ENCODE measurements at places on chromosomes 3 and 15.

- DNase-seq: no peak
Measured at GRCh38 chr3:47405820-47406761, 25.3 kb downstream of the PTPN23 start.

GRCh38 chr15:70669006-70669602 lies 94.3 kb downstream of the UACA start:
- DNase-seq: no peak

DNA sequence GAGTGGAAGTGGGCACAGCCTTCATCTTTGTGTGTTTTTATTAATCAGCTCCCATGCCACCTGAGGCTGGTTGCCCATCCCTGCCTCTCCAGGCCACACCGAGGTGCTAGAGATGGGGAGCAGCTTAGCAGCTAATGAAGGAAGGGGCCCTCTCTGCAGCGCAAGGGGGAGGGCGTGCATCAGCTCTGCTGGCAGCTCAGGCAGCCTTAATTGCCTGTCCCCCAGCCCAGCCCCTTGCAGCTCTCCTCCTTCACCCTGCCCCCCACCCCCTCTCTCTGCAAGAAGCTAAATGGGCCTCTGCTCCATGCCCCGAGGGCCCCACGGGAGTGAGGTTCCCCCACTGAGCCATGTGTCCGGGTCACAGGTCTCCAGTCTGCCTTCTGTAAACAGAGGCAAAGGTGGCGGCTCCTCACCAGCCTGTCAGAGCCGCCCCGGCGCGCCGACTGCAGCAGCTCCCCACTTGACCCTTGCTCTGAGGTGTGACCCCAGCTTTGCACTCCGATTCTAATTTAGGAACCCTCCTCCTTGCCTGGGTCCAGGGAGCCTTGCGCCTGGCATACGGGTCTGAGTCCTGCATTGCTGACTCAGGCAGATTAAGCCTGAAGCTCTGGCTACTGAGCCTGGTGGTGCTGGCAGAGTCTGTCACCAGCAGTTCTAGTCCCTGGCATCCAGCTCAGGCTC lies 27.9 kb upstream of the NTRK3 start:
- DNase-seq: no peak

GRCh38 chr3:138818185-138818860 lies 16.4 kb downstream of the PIK3CB start:
- no peak for DNase-seq

- no peak for DNase-seq
Measured at GRCh38 chr3:106850437-106850836, 526.8 kb upstream of the CCDC54 start.

DNA sequence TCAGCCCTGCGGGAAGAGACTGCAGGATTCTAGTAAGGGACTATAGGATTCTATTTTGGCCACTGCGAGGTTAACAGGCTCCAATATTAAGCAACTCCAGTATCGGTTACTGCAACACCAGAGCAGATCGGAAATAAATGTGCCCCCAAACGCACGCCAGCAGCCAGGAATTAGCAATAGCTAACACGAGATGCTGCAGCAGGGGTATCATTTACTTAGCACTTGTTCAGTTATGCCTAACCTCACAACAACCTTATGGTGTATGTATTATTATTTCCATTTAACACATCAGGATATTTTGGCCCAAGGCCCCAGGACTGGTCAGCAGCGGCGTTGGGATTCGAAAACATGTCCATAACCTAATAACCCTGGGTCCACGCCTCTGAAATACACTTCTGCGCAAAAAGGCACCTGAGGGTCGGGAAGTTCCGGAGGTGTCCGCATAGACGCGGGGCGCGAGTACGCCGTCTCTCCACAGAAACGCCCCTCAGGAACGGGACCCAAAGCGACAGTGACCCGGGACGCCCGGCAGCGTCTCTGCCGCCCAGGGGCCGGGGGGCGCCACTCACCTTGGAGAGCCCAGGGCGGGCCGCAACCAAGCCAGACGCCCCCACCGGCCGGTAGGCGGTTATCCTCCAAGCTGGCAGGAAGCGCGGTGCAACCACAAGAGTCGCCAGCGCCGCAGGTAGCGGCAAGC lies 681 bp downstream of the PIK3CB start:
- no peak for DNase-seq

GRCh38 chr3:37024092-37024491 lies 30.8 kb downstream of the MLH1 start:
- DNase-seq: no peak

DNA sequence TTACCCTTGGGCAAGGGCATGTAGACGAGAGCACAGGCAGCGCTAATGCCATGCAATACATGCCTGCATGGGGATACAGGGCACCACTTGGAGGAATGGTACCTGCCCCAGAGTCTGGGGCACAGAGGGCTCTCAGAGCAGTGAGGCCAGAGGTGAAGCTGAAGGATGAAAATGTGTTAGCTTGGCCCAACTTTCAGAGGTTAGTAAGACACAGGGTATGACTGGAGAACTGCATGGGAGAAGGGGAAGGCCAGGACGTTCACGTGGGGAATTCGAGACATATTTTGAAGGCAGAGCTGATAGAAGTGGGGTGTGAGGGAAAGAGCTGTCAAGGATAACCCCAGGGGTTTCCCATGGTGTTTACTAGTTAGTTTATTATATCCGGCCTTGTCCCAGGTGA lies 19.6 kb downstream of the CSRNP1 start:
- no peak for DNase-seq

GRCh38 chr15:85547386-85547785 lies 167.0 kb downstream of the AKAP13 start:
- no peak for DNase-seq

DNA sequence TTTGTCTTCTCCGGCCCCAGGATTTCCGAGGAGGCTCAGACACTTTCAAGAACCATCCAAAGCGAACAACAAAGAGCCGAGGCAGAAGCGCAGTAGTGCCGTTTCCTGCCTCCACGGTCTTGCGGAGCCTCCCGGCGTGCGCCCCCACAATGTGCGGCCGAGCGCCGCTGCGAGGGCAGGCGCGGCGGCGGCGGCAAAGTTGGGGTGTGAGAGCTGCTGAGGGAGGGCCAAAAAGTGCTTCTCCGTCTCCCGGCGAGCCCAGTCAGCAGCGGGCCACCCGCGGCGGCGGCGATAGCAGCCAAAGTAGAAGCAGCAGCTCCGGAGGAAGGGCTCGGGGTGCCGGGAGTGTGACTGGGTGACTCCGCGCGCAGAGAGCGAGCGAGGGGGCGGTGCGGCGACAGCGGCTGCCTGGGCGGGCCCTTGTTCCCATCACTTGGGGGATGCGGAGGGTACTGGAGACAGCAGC lies 749.1 kb downstream of the ROBO1 start:
- DNase-seq: peak; percentile 18

- peak; percentile 44 for DNase-seq
Measured at GRCh38 chr3:48013288-48013980, 2.8 kb downstream of the MAP4 start.

- no peak for DNase-seq
Measured at GRCh38 chr3:196603683-196604082, 35.2 kb downstream of the FBXO45 start.

GRCh38 chr15:98899272-98900021 lies 108.1 kb downstream of the PGPEP1L start:
- DNase-seq: peak; percentile 20

DNA sequence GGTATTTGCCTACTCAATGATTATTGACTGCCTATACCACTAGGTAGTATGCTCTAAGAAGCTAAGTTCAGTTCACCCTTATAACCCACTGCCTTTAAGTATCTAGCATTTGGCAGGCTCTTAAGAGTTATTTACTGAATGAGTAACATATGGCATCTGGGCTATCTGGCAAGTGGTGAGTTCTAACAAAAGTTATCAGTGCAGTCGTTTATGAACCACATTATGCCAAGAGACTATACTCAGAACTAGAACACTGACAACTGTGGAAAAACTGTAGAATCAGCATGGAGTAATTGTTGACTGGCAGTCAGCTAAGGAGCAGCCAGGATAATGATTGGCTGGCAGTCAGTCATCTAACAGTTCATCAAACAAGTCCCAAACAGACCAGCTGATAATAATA lies 25.8 kb downstream of the RAF1 start:
- no peak for DNase-seq

GRCh38 chr3:132570016-132570415 lies 27.1 kb upstream of the ACKR4 start:
- DNase-seq: no peak

DNA sequence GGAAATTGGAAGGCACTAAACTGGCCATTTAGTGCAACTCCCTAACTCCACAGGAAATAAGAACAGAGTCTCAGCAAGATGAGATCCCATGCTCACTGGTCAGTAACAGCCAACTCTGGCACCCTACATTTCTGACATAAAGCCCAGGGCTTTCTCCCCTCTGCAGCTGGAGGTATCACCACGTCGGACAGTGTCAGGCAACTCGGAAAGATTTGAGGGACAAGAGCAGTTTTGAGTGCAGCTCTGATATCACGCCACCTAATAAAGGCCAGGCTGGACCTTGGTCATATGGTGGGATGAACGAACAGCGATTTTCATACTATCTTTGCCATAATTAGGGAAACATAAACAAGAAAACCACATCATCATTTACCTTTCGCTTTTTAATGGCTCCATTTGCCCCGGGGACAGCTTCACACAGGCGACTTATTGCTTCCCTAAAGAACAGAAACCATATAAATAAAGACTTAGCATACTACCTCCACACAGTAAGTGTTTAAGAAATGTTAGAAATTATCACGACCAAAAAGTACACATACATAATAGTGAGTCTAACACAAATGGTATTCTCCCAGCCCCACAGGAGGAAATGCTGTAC lies 12.5 kb downstream of the EID1 start:
- no peak for DNase-seq

GRCh38 chr3:58122936-58123700 lies 87.7 kb downstream of the DNASE1L3 start:
- DNase-seq: no peak

DNA sequence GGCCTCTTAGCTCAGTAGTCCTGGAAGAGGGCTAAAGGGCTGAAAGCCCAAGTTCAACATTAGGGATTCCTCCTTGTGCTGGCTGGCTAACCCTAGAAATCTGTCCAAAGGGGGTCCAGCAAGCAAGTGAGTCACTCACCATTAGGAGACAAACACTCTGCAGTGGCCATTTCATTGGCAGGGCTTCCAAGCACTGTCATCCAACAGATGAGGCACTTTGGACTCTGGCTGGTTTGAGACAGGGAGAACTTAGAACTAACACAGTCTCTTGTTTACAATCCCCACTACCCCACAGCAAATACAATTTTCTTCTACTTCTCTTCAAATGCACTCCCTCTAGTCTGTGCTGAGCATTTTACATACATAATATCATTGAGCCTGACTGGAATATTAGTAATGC lies 10.1 kb upstream of the WNT5A start:
- no peak for DNase-seq

DNA sequence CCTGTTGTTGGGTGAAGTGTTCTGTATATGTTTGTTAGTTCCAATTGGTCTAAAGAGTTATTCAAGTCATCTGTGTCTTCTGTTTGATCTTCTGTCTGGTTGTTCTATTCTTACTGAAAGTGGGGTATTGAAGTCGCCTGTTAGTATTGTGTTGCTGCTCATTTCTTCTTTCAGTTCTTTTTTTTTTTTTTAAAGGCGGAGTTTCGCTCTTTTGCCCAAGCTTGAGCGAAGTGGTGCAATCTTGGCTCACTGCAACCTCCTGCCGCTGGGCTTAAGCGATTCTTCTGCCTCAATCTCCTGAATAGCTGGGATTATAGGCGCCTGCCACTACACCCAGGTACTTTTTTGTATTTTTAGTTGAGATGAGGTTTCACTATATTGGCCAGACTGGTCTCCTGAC lies 23.5 kb downstream of the PFN2 start:
- DNase-seq: no peak

- peak; percentile 47 for DNase-seq
Measured at GRCh38 chr15:84598250-84598649, 2.6 kb upstream of the ZSCAN2 start.

DNA sequence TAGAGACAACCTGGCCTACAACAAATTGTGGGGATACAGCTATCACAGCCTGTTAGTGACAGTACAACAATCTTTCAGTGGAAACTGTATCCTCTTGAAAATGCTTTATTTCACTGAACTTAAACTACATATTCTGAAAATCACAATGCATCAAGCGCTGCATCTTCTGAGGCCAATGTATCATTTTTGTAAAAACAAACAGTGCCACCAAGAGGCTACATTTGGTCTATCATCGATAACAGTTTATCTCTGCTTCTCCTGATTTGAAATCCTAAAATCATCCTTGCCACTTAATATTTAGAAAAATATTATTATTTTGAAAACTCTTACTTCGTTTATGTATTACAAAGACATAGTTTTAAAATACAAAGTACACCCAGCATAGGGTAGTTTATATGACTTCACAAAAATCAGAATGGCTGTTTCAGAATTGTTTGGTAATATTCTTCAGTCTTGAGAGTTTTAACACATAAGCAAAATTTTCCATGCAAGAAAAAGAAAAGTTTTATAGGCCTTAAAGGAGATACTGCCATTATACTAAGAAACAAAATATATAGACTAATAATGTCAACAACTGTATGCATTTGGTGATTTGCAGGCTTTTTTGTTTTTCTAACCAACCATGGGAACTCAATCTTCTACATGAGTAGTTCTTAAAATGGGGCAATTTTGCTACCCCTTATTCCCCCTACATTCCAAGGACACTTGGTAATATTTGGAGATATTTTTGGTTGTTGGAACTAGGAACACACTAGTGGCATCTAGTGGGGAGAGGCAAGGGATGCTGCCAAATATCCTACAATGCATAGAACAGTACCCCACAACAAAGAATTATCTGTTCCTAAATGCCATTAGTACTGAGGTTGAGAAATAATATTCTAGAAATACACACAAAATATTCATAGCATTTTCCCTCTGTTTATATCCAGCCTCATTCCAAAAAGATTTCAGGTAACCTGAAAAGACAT lies 42.3 kb downstream of the WDR72 start:
- peak; percentile 24 for DNase-seq

- DNase-seq: no peak
Measured at GRCh38 chr3:105367063-105367405, 325 bp downstream of the ALCAM start.

Data from kidney glomerular epithelial cell (primary cell).